ENCODE measurements at places on chromosomes 2 and 18. TPM values are rescaled to one million over a fixed set of nuclear protein-coding genes. Genes with fewer than 3 reads are reported as not detected.
A peak's percentile ranks its signal among the peaks of the same experiment; 100 is the strongest.

DNA sequence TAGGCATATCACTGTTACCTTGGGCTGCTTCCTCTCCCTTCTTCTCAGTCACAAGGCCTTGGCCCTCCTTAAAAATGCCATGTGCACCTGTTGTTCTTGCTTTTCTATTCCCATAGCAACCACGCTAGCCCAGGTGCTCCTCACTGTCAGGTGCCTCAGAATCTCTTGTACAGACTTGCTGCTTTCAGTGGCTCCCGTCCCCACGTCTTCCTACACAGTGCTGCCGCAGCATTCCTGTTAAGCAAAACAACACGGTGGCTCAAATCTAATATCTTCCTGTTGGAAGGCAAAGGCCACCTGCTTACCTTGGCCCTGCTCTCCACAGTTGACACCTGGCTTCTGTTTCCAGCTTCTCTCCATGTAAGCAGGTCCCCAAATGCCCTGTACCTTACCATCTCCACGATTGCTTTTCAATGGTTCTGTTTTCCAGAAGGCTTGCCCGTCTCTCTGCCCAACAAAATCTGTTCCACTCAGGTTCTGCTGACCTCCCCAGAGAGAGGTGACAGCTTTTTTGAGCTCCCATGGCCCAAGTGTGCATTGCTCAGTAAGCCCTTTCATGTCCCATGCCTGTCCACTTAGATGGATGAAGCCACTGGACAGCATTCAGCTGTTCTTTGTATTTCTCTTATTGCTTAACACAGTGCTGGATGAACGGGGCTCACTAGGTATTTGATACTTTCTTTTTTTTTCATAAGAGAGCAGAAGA, 240.4 kb downstream of the PRKCE start:
- DNase-seq: no peak

GRCh38 chr18:12857991-12858544, 26.0 kb downstream of the PTPN2 start:
- no peak for DNase-seq

DNA sequence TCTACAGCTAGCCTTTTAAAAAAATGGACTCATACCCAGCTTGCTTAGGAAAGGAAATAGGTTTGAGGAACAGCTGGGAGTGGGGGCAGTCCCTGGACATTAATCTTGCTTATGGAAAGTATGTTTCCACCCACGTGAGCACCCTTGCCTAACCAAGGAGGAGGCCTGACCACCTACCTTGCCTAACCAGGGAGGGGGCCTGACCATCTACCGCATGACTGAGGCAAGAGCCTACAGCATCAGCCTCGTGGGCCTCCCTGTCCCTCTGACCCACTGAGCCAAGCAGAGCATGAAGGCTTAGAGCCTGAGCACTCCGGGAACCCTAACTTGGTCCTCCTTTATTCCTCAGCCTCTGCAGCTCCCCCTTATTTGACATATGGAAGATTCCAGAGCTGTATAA, 20.2 kb downstream of the PRKAG3 start:
- DNase-seq: peak; percentile 84

GRCh38 chr2:74849228-74849892, 15.4 kb downstream of the HK2 start:
- DNase-seq: no peak

STAMBP gene
- 55.4 TPM for polyA plus RNA-seq

All from left lung (tissue), 14 donors.